ENCODE measurements at places on chromosomes 11 and 22.

GRCh38 chr11:44623341-44623730 lies 57.9 kb downstream of the CD82 start:
- DNase-seq = no peak

DNA sequence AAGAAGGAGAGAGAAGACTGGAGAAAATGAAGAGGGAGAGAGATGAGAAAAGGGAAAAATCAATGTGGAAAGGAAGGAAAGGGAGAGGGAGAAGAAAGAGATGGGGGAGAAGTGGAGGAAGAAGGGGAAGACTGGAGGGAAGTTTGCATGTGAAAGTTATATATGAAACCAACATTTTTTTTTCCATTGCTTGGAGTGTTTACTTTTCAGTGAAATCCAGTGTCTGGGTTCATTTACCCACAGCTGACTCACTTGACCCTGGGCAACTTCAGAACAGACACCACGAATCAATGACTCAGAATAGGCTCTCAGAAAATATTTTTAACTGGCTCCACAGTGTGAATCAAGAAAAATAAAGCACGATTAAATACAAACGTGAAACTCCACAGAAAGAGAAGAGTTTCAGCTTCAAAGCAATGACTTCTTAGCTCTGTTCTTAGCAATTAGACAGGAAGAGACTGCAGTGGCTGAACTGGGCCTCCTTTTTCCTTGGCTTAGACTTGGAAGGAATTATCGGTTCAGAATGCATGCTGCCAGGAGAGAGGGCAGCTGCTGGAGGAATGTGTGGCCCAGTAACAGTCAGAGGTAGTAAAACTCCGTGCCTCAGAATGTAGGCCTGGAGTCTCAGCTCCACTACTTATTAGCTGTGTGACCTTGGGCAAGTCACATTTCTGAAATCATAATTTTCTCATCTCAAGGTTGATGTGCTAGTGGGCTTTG lies 237.5 kb downstream of the MIAT start:
- peak; percentile 17 for DNase-seq

- DNase-seq = no peak
Measured at GRCh38 chr11:8512547-8512946, 81.5 kb downstream of the STK33 start.

- DNase-seq = no peak
Measured at GRCh38 chr11:118699506-118700220, 20.2 kb upstream of the TREH start.

GRCh38 chr22:30869667-30870395 lies 98.7 kb downstream of the MORC2 start:
- no peak for DNase-seq

DNA sequence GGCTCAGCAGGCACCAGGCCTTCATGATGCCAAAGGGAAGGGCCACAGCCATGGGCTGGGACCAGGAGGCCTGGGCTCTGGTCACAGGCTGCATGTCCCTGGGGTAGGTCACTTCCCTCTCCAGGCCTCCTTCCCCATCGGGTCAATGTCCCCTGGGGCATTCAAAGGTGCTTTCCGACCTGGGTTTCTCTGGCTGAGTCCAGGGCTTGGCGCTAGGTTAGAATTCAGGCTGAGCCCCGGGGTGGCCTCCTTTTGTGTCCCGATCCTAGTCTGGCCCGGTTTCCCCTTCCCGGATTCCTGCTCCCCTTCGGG lies 12.2 kb downstream of the MAFF start:
- no peak for DNase-seq

- DNase-seq = no peak
Measured at GRCh38 chr11:120168108-120168959, 30.4 kb upstream of the TRIM29 start.

DNA sequence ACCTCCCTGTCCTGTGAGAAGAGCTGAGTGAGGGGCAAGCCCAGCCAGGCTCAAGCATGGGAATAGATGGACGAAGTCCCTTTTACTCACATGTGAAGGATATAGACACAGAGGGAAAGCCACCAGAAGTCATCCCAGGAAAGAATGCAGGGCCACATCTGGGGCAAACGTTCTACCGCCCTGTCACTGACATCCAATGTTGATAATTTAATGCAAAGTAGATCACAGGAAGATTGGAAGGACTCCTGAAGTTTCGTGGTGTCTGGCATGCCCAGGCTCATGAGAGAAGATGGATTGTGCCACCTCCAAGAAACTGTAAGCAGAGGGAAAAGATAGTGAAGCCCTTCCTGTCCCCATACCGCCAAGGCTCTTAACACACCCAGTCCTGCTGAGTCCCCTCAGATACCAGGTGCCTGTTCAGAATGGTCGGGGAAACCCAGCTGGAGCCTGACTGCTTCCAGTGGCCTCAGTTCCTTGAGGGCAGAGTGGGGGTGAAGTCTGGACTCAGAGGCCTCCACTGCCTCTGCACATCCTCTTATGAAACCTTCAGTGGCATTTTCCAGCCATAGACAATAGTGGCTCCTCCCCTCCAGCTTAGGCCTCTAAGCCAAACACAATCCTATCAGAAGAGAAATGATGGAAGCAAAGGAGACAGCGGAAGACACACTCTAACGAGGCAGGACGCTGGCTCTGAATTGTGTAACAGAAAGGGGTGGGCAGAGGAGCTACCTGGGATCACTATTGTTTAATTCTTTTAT lies 7.5 kb upstream of the STK33 start:
- DNase-seq = no peak

GRCh38 chr11:83132191-83132590 lies 24.7 kb upstream of the PCF11 start:
- no peak for DNase-seq

DNA sequence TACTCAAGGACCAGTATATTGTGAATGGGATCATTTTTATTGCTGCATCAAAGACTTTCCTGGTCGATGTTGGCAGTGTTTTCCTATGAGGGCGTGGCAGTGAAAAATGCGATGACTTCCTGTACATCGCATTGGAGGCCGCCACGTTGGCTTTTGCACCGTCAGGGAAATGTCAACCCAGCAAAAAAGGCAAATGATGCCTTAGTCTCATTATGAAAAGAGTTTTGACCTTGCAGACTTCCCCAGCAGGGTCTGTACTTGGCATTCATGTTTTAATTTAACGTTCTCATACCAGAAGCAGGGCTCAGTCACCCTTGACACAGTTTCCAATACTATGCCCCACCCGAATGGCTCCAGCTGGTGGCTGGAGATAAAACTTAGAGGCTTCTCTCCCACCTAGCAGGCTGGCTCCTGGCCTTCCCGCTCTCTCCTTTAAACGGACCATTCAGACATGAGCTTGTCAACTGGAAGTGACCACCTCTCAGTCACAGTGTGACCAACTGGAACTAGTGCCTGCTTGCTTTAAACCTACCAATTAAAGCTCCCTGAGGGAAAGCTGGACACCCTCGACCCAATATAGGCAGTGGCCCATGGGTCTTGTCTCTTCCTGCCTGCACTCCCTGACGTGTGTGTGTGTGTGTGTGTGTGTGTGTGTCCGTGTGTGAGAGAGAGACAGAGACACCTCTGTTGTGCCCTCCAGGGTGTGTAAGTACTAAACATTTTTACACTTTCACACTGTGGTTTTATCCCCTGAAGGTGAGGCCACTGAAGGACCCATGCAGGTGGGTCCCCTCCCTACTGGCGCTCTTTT lies 8.7 kb upstream of the GDPD5 start:
- DNase-seq = peak; percentile 44

- no peak for DNase-seq
Measured at GRCh38 chr11:72102162-72102561, 935 bp downstream of the LAMTOR1 start.

GRCh38 chr11:26729284-26729683 lies 7.4 kb upstream of the SLC5A12 start:
- DNase-seq = no peak

GRCh38 chr11:9017773-9018172 lies 14.0 kb upstream of the NRIP3 start:
- DNase-seq = no peak

DNA sequence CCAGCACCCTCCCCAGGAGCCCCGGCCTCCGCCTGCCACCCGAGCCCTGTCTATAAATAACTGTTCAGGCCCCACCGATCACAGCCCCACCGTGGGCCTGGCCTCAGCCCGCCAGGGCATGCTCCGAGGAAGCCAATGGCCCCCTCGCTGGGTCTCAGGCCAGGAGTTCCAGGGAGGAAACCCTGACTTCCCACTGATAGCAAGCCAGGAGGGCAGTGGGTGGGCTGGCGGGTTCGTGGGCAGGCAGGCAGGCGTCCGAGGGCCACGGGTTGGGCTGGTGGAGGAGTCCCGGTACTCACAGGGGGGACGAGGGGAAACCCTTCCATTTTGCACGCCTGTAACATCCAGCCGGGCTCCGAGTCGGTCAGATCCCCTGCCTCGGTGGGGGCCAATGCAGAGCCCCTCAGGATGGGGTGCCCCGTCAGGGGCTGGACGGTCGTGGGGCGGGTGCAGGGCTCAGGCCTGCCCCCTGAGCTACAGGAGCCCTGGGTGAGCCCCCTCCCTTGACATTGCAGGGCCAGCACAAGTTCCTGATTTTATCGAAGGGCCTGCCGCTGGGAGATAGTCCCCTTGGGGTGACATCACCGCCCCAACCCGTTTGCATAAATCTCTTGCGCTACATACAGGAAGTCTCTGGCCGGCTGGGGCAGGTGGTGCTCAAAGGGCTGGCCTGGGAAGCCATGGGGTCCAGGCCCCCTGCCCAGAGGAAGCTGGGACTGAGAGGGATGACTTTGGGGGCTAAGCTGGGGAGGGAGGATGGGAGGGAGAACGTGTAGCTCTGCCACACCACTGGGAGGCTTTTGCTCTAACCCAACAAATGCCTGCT lies at the start of gene SPI1:
Gene SPI1, minus strand, starts transcription at position 538 of the 826 bp plus-strand sequence. Its CDS starts 194 bp downstream, at position 344.
- no peak for DNase-seq

- DNase-seq = peak; percentile 46
Measured at GRCh38 chr11:130068986-130069658, 572 bp upstream of the APLP2 start.
